ENCODE measurements at places on chromosomes 16 and 17. TPM values are rescaled to one million over a fixed set of nuclear protein-coding genes. Genes with fewer than 3 reads are reported as not detected.

- DNase-seq: peak; percentile 72
Observed at GRCh38 chr16:65122724-65123395, 997 bp upstream of the CDH11 start.

DNA sequence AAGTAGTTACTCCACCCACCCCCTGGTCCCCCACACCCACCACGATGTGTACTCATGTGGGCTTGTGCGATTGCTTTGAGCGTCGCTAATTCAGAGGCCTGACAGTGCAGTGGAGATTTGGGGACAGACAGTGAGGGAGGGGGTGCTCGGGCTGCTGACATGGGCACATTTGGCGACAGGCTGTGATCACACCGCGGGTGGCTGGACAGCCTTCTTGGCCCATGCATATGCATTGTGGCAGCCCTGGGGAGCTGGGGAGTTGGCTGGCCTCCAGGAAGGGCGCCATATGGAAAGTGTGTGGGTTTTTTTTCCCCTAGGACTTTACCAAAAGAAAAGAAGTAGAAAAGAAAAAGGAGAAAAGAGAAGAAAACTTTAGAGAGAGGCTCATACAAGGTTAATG is 275.5 kb upstream of the N4BP1 start:
- DNase-seq: no peak

- no peak for DNase-seq
Observed at GRCh38 chr17:67162771-67163170, 82.2 kb downstream of the HELZ start.

DNA sequence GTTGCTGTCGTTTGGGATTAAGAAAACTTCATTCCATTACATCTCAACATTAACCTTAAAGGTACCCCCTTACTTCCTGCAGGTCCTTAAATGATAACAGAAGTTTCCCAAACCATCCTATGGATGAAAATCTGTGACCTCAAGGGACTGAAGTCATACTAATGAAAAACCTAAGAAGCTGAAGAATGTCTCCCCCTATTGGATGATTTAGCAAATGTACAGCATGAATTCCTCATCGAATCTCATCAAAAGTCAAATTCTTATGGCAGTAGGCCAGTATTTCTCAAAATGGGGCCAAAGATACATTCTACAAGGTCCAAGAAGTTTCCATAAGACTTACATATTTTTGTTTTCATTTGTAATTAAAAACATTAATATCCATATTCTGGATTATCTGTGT is 13.5 kb downstream of the SCO1 start:
- no peak for DNase-seq

GRCh38 chr16:31265329-31266245 is 5.8 kb downstream of the ITGAM start:
- peak; percentile 26 for DNase-seq

The DDX19B gene
- total RNA-seq: 26.6 TPM

The KRTAP3-2 gene
- not detected for total RNA-seq

- no peak for DNase-seq
Observed at GRCh38 chr16:84117494-84117843, 727 bp upstream of the MBTPS1 start.

The RSPRY1 gene
- 57.5 TPM for total RNA-seq

DNA sequence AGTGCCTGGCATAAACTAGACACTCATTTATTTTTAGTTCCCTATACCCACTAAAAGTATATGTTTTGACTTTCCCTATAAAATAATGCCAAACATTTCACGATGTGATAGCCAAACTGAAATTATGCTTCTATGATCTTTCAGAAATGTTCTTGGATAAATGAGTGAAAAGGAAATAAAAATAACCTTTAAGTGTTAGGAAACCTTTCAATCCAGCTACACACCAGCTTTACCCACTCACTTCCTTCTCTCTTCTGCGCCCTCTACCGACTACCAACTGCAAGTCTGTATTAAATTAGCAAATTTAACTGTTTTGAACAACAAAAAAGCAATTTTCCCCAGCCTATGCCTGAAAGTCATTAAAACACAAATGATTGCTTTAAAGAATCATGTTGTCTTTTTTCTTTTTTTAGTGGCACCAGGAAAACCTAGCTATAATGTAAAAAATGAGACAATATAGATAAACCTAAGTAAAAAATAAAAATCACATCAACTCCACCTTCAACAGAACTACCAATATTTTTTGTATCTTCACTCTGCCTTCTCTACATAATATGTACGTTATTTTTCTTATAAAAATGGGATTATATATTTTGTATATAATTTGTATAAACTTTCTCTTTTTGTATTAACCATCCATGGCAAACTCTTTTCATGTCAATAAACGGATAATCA is 13.2 kb upstream of the TMEM100 start:
- peak; percentile 78 for DNase-seq

GRCh38 chr16:68265078-68265920 is 973 bp downstream of the SLC7A6 start:
- DNase-seq: peak; percentile 73

- peak; percentile 46 for DNase-seq
Observed at GRCh38 chr16:48231727-48232492, 12.2 kb upstream of the LONP2 start.

The NPIPA7 gene
- 11.2 TPM for total RNA-seq

DNA sequence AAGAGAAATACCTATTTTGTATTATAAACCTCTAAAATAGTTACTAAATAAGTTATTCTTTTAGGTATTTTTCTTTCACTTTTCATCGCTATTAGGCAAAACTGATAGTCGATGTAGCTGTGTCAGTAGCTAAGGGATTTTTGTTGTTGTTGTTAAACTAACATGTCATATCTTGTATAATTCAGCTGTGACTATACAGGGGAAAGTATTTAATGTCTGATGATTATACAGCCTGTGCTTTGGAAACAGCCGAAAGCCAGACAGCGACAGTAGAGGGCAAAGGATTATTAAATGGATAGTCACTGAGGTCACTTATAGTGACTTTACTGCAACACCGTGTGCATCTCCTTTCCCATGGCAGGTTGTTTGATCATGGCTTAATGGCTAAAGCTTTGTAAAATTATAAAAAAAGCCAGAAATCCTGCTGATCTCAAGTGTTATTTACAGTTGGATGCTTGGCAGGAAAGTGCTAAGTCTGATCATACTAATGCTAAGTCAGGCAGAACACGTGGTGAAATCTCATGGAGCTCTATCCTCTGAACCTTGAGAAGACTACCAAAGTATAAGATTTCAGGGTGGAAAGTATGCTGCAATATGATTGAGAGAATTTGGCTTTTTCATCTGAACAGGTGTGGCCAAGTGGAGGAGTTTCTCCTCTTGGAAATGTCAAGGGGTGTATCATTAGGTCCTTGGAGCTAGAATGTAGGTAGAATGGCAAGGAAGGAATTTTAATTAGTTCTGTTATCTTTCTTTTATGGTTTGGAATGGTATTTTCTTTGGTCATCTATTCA is 88.4 kb downstream of the FTO start:
- DNase-seq: no peak

GRCh38 chr17:15891318-15891717 is 53.6 kb upstream of the ADORA2B start:
- no peak for DNase-seq

- no peak for DNase-seq
Observed at GRCh38 chr16:48680881-48681280, 70.9 kb upstream of the N4BP1 start.

GRCh38 chr17:63645775-63646487 is 23.7 kb downstream of the MAP3K3 start:
- DNase-seq: no peak

The KRTAP2-1 gene
- not detected for total RNA-seq

GRCh38 chr17:77394540-77395295 is 253.9 kb downstream of the SEC14L1 start:
- DNase-seq: peak; percentile 56

The CSH1 gene
- total RNA-seq: 0.92 TPM

- DNase-seq: no peak
Observed at GRCh38 chr17:1029196-1029921, 32.4 kb downstream of the TIMM22 start.
